ENCODE measurements at places on chromosomes 7 and 10.

DNA sequence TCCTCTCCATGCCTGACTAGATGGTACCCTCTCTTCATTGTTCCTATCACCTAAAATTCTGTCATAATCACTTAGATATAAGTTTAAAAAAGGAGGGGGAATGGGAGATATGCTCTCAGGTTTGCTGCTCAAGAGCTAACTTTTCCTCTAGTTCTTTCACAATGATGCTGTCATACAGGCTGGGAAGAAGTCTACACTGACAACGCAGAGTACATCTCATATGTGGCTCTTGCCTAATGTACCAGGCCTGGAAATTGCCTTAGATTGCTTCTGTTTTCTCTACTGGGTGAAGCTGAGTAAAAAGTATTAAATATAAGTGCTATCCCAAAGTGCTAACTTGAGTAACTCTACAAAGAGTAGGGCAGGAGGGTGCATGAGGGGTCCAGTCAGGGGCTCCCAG lies 43.8 kb upstream of the BET1 start:
- no peak for DNase-seq

DNA sequence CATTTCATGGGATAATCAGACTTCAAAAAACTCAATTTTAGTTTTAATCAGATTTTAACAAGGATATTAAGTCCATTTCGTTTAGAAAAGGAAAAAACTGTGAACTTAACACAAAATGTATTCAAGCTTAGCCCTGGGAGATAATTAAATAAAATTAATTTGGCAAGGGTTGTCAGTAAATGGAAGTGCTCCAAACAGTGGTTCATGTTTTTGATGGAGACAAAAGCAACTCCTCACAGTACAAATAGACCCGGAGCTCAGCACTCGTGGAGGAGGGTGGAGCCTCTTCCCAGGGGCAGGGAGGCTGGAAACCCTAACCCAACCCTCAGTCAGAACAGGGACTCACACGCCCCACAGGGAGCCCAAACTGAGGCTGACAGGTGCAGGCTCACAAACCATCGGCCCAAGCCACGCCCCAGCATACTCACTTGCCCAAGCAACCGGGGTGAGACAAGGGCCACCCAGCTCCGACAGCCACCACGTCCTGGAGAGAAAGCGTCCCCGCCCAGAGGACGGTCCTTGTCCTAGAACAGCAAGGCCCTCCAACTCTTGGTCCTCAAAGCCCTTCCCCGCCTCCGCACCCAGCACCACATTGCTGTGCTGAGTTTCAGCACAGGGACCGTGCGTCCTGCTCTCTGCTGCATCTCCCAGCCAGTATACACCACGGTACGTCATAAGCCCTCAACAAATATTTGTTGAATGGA lies 39.8 kb downstream of the MAD1L1 start:
- no peak for DNase-seq

GRCh38 chr10:121510201-121510771 lies 88.0 kb downstream of the FGFR2 start:
- DNase-seq: no peak

DNA sequence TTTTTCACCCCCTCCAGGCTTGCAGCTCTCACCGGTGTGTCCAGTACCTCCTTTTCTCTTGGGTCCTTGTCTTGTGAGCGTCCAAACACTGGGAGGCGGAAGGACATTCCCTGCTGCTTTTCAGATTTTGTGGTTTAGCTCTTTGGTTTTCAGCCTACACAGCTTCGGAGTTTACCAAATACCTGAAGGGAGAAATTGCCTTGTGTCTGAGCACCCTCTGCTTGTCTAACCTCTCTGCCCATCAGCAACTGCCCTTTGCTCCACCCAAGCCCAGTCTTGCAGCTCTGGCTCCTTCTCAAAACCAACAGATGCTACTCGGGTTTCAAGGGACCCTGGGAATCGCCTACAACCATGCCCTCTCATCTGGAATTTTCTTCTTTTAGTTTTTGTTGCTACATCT lies 519.1 kb upstream of the IGFBP3 start:
- DNase-seq: no peak

DNA sequence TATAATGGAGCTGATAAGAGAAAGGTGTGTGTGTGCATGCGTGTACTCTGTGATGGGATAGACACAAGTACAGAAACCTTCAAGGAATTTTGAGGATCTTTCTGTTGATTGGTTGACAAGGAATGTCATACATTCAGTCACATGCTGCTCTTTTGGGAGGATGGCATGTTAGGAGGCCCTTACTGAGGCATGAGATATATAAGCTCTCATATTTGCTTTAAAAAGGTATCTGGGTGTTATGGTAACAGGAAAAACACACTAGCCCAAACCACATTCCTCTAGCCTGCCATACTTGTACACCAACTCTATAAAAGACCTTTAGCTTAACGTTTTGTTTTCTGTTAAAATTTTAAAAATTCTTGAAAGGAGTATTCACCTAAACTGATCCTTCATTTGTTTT lies 72.5 kb upstream of the EGFR start:
- no peak for DNase-seq

GRCh38 chr7:123492485-123492884 lies 41.9 kb downstream of the IQUB start:
- DNase-seq: no peak

- DNase-seq: no peak
Observed at GRCh38 chr7:113267885-113268284, 149.5 kb upstream of the SMIM30 start.

- DNase-seq: no peak
Observed at GRCh38 chr10:78513986-78514385, 480.3 kb downstream of the RPS24 start.

DNA sequence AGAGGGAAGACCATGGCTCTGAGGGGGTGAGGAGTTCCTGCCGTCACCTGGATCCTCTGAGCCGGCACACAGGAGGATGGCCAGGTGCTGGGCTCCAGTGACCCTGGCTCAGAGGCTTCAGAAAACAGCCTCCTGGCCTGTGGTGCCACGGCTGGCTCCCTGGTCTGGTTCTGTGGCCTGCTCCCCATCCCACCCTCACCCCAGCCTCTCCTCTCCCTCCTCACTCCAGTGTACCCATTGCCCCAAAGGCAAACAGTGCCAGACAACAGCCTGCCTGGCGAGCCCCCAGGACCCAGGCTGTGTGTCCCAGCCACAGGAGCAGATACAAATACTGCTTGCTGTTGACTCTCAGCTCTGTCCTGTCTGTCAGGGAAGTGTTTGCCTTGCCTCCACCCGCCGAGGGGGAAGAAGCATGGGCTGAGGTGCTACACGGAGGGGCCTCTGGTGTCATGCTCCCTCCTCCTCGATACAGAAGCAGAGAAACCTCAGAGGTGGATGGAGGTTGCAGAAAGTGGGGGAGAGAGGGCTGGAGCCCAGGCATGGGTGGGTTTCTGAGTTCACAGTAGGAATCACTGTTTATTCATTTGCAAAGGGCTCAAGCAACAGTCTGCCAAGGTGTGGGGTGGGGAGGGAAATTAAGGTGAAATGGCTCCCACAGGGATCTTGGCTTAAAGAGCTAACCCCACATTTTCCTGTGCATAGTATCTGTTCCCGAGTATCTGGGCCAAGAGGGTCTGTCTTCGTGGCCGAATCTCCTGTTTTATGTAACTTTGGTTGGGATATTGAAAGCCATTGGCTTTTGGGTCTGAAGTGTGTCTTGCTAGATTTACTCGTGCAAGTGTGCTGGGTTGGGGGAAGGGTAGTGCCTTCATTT lies 5.5 kb downstream of the ADRA2A start:
- no peak for DNase-seq

DNA sequence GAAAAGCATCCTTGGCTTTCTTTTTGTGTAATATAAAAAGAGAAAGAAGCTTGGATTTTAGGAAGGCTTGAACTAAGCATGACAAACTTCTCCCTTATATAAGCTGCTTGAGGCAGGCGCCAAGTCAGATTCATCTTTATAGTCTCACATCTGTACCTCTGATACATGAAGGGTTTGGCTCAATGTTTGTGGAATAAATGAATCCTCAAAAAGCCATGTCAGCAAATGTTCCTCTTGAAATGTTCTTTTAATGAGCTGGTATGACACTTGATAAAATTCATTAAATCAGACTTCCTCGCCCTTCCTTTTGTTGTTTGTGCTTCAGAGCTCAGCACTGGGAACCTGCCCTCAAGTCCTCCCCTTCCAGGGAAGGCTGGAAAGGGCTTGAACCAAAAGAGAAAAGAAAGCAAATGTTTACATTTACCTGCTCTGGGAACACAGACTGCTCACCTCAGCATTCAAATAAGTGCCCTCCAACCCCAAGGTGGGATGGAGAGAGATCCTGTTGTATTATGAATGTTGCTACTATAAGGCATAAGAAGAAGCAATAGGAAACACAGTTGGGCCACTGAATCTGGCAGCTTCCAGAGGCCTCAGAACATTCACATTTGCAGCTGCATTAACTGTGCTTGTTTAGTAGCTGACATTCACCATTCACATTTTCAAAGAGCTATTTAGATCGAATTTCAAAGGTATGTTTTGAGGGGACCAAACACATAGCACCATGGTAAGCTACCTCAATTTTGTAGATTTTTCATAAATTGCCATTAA lies 212.6 kb downstream of the CACNA2D1 start:
- DNase-seq: no peak
